Kasumi-1 (cell line): ENCODE measurements at places on chromosomes 2 and 18.

- DNase-seq = no peak
Measured at GRCh38 chr2:2993172-2993692, 384.4 kb downstream of the EIPR1 start.

DNA sequence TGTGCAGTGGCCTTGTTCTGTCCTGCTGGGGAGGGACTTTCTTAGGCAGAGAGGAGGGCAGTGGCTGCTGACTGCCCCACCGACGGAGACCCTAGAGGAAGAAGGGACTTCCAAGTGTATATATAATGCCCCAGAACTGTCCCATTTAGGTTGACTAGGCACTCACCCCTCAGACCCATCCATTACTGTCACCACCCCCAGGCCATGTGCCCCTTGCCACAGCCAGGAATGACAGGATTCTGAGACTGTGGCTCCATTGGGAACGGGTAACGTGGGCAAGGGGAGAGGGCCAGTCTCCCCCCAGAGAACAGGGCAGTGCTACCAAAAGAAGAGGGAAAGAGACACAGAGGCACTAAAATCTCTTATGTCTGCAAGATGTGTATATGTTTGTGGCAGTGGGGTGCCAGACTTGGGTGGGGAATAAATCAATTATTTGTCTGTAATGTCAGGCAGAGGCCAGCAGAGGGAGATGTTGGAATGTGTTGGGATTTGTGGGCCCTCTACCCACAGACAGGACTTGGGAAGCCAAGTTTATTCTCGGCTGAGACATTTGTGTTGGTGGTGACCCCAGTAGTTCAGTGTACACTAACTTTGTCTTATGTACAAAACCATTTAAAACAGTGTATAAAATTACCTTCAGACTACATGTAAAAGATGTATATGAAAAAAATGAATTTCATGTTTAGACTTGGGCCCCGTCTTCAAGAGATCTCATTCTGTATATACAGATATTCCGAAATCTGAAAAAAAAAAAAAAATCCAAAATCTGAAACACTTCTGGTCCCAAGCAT lies 24.0 kb upstream of the TMEM37 start:
- DNase-seq = peak; percentile 64

DNA sequence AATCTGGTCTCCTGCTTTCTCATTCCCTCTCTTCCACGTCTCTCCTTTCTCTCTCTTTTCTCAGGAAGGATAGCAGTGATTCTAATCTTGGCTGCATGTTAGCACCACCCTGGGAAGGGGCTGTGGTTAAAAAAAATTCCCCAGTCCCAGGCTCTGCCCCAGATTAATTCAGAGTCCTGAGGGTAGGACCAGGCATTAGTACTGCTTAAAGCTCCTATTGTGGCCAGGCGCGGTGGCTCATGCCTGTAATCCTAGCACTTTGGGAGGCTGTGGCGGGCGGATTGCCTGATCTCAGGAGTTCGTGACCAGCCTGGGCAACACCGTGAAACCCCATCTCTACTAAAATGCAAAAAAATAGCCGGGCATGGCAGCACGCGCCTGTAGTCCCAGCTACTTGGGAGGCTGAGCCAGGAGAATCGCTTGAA lies 35.4 kb upstream of the EML4 start:
- no peak for DNase-seq

DNA sequence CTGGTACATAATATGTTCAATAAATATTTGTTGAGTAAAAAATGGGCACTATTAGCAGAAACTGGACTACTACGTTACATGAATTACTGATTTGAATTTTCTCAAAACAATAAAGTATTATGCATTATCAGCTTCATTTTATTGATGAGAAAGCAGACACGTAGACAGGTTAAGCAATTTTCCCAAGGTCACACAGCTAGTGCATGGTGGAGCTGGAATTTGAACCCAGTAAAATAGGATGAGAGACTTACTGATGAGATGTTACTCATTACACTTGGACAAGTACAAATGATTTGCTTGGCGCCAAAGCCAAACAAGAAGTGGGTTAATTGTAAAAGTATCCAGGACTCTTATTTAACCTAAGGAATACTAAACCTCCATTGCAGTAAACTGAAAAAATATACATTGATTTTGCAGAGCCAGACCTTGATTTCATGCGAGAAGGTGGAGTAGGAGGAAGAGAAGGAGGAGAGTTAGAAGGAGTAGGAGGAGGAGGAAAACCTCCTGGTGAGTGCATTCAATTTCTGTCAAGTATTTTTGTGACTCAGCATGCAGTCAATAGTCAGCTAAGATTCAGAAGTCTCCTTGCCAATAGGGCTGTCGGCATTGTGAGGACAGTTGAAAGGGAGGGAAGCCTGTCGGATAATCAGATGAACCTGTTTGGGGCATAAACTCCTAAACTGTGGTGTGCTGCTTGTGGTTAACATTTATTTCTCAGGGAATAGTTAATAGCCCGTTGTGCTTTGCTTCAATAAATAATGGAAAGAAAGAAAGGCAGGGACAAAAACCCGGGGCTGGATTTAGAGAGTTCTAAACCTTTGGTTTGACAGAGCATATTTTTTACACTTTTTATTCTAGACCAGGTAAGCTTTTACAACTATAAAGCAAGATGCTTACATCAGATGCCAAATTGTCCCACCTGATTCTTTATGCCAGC lies 77.0 kb upstream of the TACR1 start:
- DNase-seq = no peak
